ENCODE measurements at places on chromosomes 12 and 14.

- DNase-seq = no peak
These were observed 11.5 kb upstream of the KCNK13 start for GRCh38 chr14:90050271-90050670.

DNA sequence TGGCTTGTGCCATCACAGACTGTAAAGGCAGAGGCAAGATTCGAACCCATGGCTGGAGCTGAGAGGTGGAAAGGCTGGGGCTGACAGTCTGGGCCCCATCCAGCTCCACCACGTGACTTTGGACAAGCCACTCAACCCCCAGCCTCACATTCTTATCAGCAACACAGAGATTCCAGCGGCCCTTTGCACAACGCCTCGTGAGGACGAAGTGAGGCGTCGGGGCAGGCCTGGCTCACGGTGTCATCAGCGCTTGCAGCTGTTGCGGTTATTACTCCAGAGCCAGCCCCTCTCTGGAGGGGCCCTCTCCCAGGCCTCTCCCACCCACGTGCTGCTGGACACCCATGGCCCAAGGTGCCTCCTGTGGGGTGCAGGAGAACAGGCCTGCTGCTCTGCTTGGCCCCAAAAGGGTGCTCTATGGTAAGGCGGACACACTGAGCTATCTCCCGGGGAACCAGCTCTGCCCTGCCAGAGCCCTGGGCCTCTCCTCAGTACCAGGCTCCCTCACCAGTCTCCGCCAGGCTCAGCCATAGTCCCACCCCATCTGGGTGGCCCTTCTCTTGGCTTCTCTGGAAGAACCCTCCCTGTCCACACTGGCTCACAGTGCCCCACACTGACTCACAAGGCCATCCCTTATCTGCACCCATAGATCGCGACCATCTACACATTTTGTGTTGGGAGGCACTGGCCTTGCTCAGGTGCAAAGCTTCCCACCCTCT lies 21.1 kb downstream of the CHGA start:
- DNase-seq = no peak

DNA sequence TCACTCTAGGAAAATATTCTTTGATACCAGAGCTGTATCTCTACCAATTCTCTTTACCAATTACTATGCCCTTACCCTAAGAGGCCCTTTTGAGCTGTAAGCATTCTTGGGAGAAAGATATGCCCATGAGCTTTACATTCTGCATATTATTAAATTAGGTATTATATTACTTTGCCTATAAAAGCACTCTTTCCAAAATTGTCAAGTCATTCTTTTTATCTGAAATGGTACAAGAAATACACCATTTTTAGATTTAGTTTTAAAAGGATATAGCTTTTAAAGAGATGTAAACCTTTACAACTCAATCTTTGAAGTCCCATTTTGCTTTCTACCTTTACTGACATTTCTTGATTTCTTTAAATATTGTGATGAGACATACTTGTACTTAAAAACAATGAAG lies 343.5 kb downstream of the C12orf50 start:
- no peak for DNase-seq

- no peak for DNase-seq
These were observed 7.0 kb upstream of the UBE2N start for GRCh38 chr12:93448796-93449195.

GRCh38 chr14:102868956-102869547 lies 53.4 kb upstream of the AMN start:
- no peak for DNase-seq

GRCh38 chr14:47917344-47917954 lies 242.0 kb upstream of the MDGA2 start:
- DNase-seq = no peak

GRCh38 chr12:89493670-89494302 lies 30.8 kb downstream of the GALNT4 start:
- DNase-seq = no peak

DNA sequence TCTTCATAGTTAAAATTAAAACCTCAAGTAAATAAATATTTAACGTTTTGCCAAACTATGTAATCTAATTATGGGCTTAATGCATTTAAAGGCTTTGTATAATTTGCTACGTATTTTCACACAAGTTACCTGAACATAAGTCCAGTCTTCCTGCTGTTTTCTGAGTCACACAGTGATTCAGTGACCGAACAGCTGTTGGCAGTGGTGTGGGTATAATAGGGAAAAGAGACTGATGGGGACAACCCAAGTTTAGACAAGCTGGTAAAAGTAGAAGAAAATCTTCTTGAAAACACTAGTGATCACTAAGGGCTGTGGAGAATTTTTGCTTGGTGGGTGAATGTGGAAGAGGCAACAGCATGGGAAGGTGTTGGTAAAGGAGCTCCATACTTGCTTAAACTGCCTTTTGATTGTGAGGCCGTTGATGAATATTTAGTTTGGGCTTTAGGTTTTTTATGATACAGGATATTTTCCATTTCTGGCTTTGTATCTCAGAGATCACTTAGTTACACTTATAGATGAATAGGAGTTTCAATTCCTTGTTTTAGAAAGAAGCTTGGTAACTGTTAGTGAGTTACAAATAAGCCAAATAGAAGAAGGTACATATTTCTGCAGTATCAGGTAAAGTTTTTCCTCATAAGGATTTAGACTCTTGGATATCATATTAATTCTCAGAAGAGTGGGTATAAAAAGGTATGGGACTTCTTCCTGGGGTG lies 23.9 kb downstream of the LRRK2 start:
- DNase-seq = no peak

GRCh38 chr12:101018540-101018939 lies 191.5 kb downstream of the SLC5A8 start:
- DNase-seq = peak; percentile 40

GRCh38 chr12:119673634-119674033 lies 5.7 kb downstream of the PRKAB1 start:
- DNase-seq = no peak

- DNase-seq = no peak
These were observed 113.0 kb downstream of the GLT1D1 start for GRCh38 chr12:128966203-128966810.

DNA sequence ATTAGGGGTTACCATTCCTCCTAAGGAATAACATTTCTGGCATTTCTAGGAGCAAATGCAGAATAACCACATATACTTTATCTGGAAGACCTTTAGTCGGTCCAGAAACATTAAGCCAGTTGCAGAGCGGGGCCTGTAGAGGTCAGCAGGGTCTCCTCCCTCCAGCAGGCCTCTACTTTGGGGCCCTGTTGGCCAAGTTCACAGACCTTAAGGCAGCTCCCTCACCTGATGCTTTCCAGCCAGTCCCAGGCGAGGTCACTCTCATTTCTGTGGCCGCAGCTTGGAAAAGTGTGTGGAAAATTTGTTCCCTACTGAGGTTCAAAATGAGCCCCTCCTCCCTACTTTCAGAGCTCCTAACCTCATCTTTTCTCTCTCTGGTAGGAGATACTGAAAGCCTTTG lies 74.1 kb downstream of the ESR2 start:
- no peak for DNase-seq

- no peak for DNase-seq
These were observed 9.1 kb upstream of the FAM222A start for GRCh38 chr12:109704371-109705098.

- no peak for DNase-seq
These were observed 5.4 kb upstream of the ERO1A start for GRCh38 chr14:52700701-52701172.

- no peak for DNase-seq
These were observed 78.6 kb downstream of the SLC15A5 start for GRCh38 chr12:16198884-16199283.

DNA sequence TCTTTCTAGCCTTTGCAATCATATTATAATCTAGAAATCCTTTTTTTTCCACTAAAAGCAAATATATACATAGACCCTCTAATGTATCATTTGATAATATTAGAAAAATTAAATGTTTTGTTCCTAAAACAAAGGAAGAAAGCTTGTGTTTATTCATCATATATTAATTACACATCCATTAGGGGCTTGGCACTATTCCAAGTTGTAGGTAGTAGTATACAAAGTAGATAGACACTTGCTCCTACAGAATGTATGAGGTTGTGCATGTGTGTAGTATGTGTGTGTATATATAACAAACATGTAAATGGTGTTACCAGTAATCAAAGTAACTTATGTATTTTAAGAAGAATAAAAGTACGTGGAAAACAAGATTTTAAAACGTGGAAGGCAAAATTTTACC lies 15.0 kb upstream of the KCNMB4 start:
- DNase-seq = no peak

GRCh38 chr12:56062996-56063395 lies 17.0 kb upstream of the ERBB3 start:
- no peak for DNase-seq

- DNase-seq = no peak
These were observed 1.9 kb downstream of the ATP6V0A2 start for GRCh38 chr12:123713823-123714585.

DNA sequence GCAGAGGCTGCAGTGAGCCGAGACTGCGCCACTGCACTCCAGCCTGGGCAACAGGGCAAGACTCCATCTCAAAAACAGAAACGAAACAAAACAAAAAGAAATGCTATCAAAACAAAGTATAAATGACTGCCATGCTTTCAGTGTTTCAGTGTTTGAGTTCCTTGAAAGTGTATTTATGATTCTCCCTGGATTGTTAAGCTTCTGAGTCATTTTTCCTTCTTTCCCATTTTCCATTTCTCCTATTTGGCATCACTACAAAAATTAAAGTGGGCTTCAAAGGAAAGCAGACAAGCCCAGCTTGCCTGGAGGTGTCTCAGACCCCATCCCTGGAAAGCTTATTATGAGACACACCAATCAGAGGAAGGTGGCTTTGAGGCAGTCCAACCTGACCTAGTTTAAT lies 35.1 kb downstream of the NIN start:
- DNase-seq = no peak

DNA sequence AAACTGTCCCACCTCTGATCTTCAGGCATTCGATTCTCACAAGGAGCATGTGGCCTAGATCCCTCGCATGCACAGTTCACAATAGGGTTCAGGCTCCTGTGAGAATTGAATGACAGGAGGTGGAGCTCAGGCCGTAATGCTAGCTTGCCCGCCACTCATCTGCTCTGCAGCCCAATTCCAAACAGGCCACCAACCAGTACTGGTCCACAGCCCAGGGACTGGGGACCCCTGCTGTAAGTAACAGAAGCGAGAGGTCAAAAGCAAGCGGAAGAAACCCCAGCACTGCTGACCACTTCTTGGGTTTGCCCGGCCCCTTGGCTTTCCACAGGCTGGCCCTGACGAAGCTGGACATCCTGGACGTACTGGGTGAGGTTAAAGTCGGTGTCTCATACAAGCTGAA lies 8.5 kb upstream of the SIVA1 start:
- no peak for DNase-seq

- DNase-seq = no peak
These were observed 145.0 kb downstream of the RIMBP2 start for GRCh38 chr12:130571089-130571488.

DNA sequence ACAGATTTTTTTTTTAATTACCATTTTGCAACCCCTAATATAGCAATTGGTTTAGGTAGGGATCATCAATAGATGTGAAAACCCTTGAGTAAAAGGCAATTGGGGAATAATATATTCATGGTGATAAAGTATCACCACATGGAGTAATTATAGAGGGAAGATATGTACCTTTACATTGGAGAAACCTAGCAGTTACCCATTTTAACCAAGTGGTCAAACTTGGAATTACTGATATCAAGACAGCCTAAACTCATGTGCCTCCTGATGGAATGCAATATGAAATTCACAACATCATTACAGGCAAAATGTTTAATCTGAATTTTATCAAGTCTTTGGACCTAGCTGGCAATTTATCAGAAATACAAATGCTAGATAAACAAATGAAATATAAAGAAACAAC lies 6.7 kb upstream of the SLC10A1 start:
- DNase-seq = no peak

GRCh38 chr12:84161296-84161695 lies 751.3 kb downstream of the SLC6A15 start:
- DNase-seq = no peak

DNA sequence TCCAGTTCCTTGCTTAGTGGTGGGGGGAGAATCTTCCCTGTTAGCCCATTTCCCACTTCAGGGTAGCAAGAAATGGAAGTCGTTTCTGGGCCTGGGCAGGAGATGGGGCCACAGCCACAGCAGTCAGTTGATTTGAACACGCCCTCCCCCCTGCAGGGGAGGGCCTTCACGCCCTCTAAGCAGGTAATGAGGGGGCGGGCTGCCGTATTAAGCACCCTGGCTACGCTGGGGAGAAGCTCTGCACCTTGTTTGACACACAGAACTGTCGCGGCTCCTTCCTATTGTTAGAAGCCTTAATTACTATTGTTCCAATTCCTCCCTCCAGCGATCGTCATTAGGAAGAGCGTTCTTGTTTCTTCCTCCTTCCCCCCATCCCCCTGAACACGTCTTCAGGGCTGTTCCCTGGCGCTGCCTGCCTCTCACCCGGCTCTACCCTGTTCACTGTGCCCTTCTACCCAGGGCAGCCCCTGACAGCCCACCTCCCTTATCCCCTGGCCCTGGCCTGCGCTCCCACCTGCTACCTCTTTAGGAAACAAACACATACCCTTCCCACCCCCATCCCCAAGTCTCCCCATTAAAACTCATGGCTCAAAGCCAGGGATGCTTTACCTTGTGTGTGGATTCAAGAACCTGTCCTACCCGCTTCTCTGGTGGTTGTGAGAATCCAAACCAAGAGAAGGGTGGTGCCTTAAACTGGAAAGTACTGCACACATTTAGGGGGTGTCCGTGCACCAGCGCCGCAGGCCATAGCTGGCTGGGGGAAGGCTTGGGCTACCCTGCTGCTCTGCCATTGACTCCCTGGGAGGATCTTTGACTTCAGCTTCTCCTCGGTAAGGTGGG lies 137.6 kb downstream of the TSPAN9 start:
- no peak for DNase-seq

DNA sequence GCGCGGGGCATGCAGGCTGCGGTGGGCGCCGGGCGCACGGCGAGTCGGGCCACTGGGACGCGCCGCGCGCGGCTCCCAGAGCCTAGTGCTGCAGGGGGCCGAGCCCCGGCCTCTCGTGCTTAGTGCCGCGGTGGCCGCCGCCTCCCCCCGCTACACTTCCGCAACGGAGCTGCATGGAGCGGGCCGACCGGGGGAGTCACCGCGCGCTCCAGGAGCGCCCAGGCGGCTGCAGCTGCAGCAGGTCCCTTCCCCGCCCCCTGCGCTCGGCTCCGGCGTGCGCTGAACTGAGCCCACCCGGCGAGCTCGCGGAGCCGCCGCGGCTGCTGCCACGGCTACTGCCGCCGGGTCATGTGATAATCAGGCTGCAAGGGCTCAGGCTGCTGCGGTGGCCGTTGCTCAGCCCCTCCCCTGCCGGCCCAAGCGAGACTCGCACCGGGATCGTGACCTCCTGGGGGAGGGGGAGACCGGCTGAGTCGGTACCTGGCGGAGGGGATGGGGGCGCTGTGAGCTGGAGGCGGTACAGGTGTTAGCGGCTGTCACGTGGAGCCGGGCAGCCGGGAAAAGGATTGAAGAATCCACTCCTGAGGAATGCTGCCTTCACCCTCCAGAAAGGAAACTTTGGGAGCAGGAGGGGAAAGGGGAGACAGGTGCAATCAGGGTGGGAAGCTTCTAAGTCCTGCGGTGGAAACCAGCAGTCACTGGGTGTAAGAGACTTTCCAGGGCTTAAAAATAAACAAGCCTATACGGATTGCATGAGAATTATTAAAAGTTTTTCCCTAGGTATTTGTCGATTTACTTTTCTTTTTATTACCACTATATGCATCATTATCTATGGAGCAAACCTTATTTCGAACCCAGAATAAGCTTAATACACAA lies at the start of gene PPM1H:
PPM1H (minus strand) TSS at position 352 of the 876 bp plus-strand sequence. CDS start 414 bp downstream, outside the sequence.
- no peak for DNase-seq

GRCh38 chr14:59096303-59096702 lies 92.2 kb upstream of the DAAM1 start:
- DNase-seq = no peak
